Effector memory CD4-positive, alpha-beta T cell (primary cell): ENCODE measurements at places on chromosomes 11 and 22.

- no peak for DNase-seq
Measured at GRCh38 chr11:47724041-47724729, 9.0 kb upstream of the AGBL2 start.

DNA sequence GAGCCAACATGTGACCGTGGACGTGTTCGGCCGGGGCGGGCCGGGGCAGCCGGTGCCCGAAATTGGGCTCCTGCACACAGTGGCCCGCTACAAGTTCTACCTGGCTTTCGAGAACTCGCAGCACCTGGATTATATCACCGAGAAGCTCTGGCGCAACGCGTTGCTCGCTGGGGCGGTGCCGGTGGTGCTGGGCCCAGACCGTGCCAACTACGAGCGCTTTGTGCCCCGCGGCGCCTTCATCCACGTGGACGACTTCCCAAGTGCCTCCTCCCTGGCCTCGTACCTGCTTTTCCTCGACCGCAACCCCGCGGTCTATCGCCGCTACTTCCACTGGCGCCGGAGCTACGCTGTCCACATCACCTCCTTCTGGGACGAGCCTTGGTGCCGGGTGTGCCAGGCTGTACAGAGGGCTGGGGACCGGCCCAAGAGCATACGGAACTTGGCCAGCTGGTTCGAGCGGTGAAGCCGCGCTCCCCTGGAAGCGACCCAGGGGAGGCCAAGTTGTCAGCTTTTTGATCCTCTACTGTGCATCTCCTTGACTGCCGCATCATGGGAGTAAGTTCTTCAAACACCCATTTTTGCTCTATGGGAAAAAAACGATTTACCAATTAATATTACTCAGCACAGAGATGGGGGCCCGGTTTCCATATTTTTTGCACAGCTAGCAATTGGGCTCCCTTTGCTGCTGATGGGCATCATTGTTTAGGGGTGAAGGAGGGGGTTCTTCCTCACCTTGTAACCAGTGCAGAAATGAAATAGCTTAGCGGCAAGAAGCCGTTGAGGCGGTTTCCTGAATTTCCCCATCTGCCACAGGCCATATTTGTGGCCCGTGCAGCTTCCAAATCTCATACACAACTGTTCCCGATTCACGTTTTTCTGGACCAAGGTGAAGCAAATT is 1.8 kb downstream of the FUT4 start:
- DNase-seq, result no peak

DNA sequence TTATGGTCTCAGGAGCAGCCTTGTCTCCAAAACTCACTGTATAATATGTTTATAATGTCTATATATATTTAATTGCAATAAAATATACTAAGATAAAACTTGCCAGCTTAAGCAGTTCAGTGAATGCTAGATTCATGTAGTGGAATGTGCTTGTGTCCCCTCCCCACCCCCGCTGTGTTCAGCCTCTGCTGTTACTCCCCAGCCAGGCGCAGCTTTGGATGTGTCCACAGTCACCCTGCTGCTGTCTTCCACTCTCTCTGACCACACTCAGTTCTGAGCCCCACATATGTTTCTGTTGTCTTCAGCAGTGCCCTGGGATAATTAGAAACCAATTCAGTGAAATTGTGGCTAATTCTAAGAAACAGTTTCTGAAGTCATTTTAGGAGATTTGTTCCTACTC is 52.2 kb downstream of the PPFIA1 start:
- DNase-seq, result no peak

DNA sequence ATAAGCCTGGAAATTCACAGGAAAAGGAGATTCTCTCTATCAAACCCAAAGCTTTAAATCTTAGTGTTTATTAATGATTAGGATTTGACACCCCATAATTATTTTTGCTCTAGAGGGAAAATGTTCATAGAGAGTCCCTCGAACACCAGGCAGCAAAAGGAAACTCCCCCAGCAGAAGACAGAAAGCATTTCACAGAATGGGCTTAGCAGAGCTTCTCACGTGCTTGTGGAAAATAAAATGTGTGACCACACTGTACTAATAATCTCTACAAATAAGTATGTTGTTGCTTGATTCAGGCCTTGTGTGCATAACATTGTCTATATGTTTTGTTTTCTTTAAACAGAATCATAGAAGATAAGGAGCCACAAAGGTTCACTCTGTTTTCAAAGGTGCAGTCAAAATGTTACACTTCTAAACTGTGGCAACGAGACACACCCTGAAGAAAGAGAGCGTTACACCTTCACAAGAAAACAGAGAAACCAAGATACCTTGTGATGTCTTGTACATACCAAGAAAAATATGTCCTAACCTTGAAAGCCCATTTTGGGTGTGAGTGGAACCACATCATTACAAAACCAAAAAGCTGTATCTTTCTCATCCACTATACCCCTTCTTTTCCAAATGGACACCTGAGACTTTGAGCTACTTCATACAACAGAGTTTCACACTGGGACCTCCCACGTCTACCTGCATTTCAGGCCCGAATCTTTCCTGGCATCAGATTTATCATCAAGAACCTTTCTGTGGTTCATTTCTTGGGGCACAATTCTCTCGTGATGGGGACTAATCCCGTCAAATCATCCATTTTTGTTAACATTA is 282.5 kb downstream of the ETS1 start:
- DNase-seq, result no peak

GRCh38 chr11:19370100-19370861 is 129.5 kb upstream of the E2F8 start:
- DNase-seq, result no peak

- DNase-seq, result no peak
Measured at GRCh38 chr11:94860333-94860732, 92.2 kb downstream of the AMOTL1 start.

DNA sequence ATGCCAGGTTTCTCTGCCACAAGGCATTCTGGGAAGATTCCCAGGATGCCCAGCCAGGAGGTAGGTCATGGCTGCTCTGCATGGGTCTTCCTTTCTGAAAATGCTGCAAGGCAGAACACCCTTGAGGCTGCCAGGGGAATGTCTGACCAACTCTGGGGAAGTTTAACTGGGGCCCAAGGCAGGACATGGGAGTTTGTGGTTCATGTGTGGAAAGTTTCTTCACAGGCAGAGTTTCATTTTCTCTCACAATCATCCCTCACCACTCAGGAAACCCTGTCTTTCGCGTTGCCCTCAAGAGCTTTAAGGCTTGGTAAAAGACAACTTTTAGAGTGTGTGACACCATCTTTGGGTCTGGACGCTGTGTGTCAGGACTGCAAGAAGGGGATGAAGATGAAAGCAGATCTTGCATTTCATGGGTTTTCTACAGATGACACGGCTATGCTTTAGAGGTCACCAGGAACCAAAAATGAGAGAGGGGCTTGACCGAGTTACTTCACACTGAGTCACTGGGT is 133.5 kb downstream of the CD44 start:
- peak; percentile 4 for DNase-seq

GRCh38 chr22:35615156-35615555 is 2.0 kb downstream of the MB start:
- no peak for DNase-seq

DNA sequence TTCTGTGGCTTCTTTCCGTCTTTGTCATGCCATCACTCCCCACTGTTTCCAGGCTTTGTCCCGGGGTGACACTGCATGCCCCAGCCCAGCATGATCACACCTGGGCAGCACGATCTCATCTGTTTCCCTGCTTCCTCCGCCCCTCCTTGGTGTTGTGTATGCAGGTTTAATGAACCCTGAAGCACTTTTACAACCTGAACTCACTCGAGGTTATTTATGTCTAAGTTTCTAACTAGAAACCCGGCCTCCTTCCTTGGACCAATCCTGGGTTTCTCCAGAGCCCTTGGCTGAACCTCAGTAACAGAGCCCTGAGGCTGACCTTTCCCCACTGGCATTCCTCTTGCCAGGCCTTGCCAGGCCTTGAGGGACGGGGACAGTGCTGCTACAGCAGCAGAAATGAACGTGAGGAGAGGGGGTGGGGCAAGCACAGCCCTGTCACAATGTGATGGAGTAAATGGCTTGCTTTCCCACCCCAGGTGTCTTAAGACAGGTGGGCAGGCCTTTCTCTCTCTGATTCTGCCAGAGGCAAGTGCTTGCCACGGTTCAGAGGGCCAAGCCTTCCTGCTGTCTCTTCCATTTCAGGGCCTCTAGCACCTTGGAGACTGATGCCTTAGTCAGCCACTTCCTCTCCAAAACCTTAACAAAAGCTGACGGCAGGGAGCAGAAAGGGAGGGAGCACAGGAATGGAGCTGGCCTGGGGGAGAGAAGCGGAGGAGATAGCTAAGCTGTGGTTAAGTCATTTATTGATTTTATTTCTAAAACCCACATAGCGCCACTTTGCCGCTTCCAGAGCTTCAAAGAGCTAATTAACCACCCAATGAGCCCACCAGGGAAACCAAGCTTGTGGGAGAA is 3.1 kb upstream of the PYGM start:
- no peak for DNase-seq
